ENCODE measurements at places on chromosomes 3 and 15. TPM values are rescaled to one million over a fixed set of nuclear protein-coding genes. Genes with fewer than 3 reads are reported as not detected.

Gene BCL2A1
- total RNA-seq = not detected

Gene SENP2
- total RNA-seq = 69.3 TPM

Gene MORC1
- not detected for total RNA-seq

DNA sequence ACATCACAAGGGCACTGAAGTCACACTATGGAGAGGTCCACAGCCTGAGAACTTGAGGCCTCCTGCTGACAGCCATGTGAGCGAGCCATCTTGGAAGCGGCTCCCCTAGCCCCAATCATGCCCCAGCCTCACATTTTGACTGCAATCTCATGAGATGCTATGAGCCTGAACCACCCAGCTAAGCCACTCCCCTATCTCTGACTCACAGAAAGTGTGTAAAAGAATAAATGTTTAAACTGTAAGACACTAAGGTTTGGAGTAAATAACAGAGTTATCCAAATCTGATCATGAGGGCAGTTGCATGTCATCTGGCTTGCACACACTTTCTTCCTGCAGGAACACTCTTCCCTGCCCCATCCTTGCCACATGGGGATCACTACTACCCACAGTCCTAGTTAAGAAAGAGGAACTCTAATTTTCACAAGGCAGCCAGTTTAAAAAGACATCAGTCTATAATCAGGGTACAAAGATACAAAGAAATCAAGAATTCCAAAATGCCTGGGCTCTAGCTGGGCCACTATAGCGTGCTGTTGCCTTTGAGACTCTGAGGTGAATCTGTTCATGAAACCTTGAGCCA lies 494.2 kb downstream of the FOXP1 start:
- H3K27ac ChIP-seq = no peak overlapping the region
- H3K36me3 ChIP-seq = no peaks in the 10 kb centered on the region
- H3K4me1 ChIP-seq = peaks cover 3% of the 10 kb centered on the region
- H3K4me3 ChIP-seq = no peak overlapping the region
- no peak for DNase-seq

DNA sequence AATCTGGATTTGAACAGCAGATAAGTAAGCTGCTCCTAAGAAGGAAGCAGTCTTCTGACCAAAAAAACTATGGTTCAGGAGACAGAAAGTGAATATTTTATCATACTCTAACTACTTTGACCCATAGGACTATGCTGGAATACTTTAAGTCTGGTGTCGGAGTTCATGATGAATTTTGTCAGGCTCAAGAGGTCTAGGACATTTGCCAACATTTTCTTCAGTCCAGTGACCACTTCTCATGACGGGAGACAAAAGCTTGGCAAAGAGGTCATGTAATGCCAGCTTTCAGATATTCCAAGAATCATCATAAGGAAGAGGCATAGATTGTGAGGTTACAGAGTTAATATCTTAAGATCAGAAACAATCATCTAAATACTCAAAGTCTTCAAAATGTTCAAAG lies 20.5 kb upstream of the DCBLD2 start:
- no peak overlapping the region for H3K4me3 ChIP-seq
- H3K27me3 ChIP-seq = no peaks in the 10 kb centered on the region
- no peak for DNase-seq
- H3K36me3 ChIP-seq = no peaks in the 10 kb centered on the region

DNA sequence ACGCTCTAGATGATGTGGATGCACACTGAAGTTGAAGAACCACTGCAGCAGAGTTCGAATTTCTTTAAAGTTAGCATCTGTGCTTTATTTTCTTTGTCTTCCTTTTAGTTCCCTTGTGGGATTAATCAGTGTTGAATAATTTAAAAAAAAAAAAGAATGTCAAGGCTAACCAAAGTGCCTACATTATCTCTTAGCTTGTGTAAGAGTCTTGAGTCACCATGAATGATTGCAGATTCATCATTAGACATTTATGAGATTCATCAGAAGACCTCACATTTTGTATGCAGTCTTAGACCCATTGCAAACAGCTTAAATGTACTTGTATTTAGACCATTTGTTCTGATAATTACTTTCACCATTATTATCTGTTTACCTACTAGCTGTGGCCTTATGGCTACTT lies 182.2 kb downstream of the FNDC3B start:
- DNase-seq = no peak
- no peaks in the 10 kb centered on the region for H3K27me3 ChIP-seq
- H3K4me1 ChIP-seq = peaks cover 13% of the 10 kb centered on the region
- no peak overlapping the region for H3K27ac ChIP-seq
- H3K36me3 ChIP-seq = no peaks in the 10 kb centered on the region

DNA sequence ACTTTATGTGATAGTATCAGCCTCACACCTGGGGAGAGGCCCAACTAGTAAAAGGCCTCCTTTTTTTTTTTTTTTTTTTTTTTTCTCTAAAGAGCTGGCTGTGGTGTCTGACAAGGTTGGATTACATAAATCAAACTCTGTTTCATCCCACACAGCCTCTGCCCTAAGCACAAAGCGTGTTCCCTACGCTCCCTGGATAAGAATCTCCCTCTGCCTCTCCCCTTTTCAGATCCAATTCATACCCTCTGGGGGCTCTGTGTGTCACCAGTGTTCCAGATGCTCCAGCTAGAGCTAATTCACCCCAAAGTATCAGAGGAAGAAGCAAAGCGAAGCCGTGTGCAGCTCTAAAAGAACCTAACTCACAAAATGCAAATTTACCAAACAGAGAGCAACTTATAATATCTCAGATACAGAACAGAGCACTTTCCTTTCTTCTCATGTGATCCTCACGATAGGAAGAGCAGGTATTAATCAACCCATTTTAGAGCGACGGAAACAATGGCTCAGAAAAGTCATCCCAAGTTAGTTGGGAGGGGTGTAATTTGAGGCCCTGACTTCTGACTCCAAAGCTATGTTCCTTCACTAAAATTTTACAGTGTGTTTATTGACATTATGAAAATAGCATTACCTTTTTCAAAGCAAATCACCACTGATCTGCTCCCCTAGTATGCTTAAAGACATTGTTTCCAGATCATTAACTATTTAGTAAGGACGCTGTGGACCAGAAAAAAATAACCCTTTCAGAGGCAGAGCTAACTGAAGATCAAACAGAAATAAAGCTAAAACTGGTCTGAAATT lies 12.4 kb downstream of the BMF start:
- no peaks in the 10 kb centered on the region for H3K27me3 ChIP-seq
- H3K4me3 ChIP-seq = no peak overlapping the region

DNA sequence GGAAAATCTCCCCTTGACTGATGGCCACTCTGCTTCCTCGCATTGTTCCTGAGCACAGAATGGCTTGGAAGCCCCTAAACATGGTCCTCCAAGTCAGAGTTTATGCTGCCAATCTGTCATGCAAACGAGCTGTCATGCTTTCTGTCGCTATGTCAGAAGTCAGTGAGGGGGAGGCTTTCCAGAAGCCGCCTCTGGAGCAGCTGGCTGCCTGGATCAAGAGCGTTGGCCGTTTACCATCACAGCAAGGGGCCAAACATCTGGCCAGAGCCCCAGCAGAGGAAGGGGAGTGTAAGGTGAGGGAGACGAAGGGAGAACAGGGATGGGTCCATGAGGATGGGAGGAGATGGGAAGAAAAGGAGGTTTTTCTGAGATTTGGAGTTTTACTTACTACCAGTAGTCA lies 372.6 kb upstream of the NR2F2 start:
- no peaks in the 10 kb centered on the region for H3K4me1 ChIP-seq
- no peak overlapping the region for H3K4me3 ChIP-seq

DNA sequence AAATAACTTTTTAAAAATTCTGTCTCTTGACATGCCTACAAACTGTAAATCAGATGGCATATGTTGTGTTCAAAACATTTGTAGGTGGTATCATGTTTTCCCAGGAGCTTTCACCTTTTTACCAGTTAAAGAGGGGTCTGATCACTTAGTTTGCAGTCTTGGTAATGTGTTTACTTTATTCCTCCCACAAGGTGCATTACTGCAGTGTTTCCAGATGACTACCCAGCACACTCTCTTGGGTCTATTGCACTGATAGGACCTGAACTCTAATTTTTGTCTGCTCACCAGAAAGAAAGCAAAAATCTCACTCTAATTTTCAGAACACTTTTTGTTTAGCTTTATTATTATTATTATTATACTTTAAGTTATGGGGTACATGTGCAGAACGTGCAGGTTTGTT lies 734.1 kb downstream of the GBE1 start:
- no peaks in the 10 kb centered on the region for H3K4me1 ChIP-seq
- H3K27me3 ChIP-seq = no peaks in the 10 kb centered on the region
- H3K27ac ChIP-seq = no peak overlapping the region
- no peaks in the 10 kb centered on the region for H3K36me3 ChIP-seq
- no peak overlapping the region for H3K4me3 ChIP-seq

DNA sequence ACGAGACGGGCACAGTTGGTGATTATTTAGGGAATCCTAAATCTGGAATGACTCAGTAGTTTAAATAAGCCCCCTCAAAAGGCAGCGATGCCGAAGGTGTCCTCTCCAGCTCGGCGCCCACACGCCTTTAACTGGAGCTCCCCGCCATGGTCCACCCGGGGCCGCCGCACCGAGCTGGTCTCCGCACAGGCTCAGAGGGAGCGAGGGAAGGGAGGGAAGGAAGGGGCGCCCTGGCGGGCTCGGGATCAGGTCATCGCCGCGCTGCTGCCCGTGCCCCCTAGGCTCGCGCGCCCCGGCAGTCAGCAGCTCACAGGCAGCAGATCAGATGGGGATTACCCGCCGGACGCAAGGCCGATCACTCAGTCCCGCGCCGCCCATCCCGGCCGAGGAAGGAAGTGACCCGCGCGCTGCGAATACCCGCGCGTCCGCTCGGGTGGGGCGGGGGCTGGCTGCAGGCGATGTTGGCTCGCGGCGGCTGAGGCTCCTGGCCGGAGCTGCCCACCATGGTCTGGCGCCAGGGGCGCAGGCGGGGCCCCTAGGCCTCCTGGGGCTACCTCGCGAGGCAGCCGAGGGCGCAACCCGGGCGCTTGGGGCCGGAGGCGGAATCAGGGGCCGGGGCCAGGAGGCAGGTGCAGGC lies 318.0 kb downstream of the FGF12 start:
- H3K27me3 ChIP-seq = peaks cover 6% of the 10 kb centered on the region
- H3K4me1 ChIP-seq = peaks cover 2% of the 10 kb centered on the region
- no peak overlapping the region for H3K27ac ChIP-seq

- H3K27me3 ChIP-seq = no peaks in the 10 kb centered on the region
- no peaks in the 10 kb centered on the region for H3K36me3 ChIP-seq
- no peak overlapping the region for H3K4me3 ChIP-seq
These were observed 2.6 kb upstream of the FLNB start for GRCh38 chr3:58005669-58006068.

GRCh38 chr3:97102641-97103040 lies 288.2 kb downstream of the EPHA6 start:
- H3K4me3 ChIP-seq = no peak overlapping the region
- H3K36me3 ChIP-seq = no peaks in the 10 kb centered on the region
- no peaks in the 10 kb centered on the region for H3K4me1 ChIP-seq
- no peak overlapping the region for H3K27ac ChIP-seq
- DNase-seq = no peak

DNA sequence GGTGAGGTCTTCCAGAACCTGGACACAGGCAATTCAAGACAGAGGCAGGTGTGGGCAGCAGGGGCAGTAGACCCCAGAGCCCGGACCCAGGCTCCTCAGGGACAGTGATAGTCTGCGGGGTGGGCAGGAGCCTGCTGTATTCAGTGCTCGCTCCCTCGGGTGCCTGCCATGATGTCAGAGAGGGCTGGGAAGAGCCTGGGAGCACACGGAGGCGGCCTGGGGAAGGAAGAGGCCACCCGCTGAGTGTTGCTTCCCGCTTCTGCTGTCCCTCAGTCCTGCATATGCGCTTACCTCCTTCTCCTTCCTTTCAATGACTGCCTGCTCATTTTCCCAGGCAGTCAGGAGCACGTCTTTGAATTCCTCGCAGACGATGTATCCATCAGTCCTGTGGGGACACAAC lies 22.8 kb downstream of the TMEM43 start:
- no peak for DNase-seq
- no peaks in the 10 kb centered on the region for H3K4me1 ChIP-seq
- H3K36me3 ChIP-seq = peaks cover 9% of the 10 kb centered on the region
- H3K27ac ChIP-seq = no peak overlapping the region
- H3K4me3 ChIP-seq = no peak overlapping the region

All from H1 (cell line).